Effector memory CD4-positive, alpha-beta T cell (primary cell): ENCODE measurements at places on chromosomes 6 and 20.

- no peak for DNase-seq
These were observed 45.6 kb upstream of the RAB23 start for GRCh38 chr6:57267586-57268293.

DNA sequence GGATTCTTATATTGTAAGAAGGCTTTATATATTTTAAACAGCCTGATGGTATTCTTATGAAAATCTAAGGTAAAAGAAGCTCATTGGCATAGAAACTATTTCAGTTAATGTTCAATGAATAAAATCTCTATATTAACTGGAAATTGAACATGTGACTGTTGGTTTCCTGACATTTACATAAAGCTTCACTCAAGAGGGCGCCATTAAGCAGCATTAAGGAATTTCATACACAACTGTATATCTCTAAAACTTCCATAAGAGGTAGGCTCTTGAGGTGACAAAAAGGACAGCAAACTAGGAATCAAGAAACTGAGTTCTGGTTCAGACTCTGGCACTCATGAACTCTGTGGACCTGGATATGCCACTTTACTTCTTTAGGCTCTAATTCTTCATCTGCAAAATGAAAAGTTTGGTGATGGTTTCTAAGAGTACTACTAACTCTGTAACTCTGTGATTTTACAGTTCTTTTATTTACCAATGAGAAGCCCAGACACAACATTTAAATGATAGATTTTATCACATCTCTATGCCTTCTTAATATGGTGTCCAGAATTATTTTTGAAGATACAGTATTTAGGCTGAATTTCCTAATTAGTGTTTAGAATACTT, 147.5 kb downstream of the FLRT3 start:
- no peak for DNase-seq

- DNase-seq: no peak
These were observed 121.1 kb downstream of the PDE7B start for GRCh38 chr6:135972586-135972985.

- DNase-seq: no peak
These were observed 8.2 kb downstream of the TRAF3IP2 start for GRCh38 chr6:111597291-111598086.

- no peak for DNase-seq
These were observed 24.2 kb downstream of the PRDM1 start for GRCh38 chr6:106110164-106110826.

- no peak for DNase-seq
These were observed 16.5 kb downstream of the MDFI start for GRCh38 chr6:41654698-41655151.

- no peak for DNase-seq
These were observed 867 bp upstream of the AKAP7 start for GRCh38 chr6:131134220-131134979.

GRCh38 chr6:88238065-88238464, 71.9 kb upstream of the CNR1 start:
- DNase-seq: no peak

- no peak for DNase-seq
These were observed 37.6 kb upstream of the LYRM2 start for GRCh38 chr6:89675949-89676748.

GRCh38 chr6:32790306-32790705, 26.5 kb downstream of the HLA-DOB start:
- no peak for DNase-seq

- DNase-seq: no peak
These were observed 234.4 kb upstream of the HSF2 start for GRCh38 chr6:122165014-122165413.

DNA sequence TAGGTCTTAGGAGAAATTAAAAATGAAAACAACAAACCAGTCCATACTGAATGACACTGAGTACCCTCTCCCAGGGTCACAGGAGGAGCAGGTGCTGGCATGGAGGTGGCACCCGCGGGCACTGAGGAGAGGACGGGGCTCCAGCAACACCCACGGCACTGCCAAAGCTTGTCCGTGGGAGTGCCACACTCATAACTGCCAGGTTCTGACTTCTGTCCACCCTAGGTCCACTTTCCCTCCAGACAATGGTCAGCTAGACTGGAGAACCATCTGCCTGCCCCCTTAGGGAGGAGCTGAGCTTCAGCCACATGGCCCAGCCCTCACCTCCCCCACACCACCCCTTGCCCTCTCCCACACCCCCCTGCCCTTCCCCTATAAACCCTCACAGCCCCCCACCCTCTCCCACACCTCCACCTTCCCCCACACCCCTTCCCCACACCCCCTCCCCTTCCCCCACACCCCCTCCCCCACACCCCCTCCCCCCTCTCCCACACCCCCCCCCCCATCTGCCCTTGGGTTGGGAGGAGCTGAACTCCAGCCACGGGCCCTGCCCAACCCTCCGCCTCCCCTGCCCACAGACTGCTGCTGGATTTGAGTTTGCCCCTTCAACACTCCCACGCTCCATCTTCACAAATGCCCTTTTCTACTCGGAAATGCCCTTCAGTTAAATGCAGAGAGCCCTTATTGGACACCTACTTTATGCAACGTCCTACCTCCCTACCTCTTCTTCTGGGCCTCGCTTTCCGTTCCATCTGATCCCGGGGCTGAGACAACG, 129.6 kb downstream of the TAF4 start:
- DNase-seq: no peak

GRCh38 chr6:13487122-13488014, at the start of gene GFOD1:
TSS of gene GFOD1 (minus strand) at chr6:13487600. CDS start at chr6:13486890, 710 bp downstream.
- DNase-seq: peak; percentile 49

GRCh38 chr6:121443971-121444541, 8.6 kb downstream of the GJA1 start:
- DNase-seq: no peak

DNA sequence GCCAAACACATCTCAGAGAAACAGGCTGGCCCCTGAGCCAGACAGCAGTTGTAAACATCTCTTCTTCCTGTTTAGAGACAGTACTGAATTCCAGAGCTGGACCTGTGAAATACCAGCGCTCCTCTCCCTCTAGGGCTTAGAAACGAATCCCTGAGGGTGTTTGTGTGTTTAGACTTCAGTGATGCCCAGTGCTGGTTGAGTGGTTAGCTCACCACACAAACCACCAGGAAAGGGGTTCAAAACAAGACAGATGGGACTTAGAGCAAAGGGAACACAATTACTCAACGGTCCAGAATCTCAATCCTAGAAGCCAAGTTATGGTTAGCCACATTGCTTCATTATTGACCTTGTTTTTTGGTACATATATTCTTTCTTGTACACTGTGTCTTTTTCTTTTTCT, 108.7 kb upstream of the TMEM170B start:
- DNase-seq: no peak

GRCh38 chr6:160430203-160430602, 82.0 kb downstream of the SLC22A3 start:
- DNase-seq: no peak

DNA sequence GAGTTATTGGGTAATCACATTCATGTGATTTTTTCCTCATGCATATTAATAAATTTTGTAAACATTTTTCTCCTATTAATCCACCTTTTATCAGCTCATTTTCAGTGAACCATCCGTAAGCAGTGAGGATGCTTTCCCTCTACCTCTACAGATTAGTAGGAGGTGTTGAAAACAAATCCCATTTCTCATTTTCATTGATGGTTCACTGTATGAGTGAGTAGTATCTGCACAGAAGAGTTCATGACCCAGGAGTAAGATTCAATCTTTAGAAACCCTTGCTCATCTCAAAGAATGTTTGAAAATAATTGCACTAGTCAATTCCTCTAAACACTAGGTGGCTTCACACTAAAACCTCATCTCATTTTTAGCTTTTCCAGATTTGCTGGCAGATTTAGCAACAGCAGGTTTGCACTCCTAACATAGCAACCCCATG, 440.0 kb downstream of the HAO1 start:
- DNase-seq: no peak

DNA sequence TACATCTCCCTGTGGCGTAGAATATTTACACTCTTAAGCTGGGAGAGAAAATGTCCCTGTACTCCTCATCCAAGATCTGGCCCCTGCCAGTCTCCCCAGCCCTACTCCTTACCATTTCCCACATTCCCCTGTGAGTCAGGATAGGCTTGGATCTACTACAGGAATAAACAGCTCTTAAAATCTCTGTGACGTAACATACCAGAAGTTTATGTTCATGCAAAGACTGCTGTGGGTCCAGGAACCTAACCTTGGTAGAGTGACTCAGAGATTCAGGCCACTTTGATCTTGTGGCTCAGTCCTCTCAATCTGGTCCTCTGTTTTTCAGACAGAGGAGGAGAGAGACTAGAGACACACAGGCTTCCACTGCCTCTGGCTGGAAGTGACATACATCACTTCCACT, 38.5 kb upstream of the GPR6 start:
- no peak for DNase-seq

GRCh38 chr20:23021541-23021940, 13.6 kb upstream of the SSTR4 start:
- DNase-seq: no peak

DNA sequence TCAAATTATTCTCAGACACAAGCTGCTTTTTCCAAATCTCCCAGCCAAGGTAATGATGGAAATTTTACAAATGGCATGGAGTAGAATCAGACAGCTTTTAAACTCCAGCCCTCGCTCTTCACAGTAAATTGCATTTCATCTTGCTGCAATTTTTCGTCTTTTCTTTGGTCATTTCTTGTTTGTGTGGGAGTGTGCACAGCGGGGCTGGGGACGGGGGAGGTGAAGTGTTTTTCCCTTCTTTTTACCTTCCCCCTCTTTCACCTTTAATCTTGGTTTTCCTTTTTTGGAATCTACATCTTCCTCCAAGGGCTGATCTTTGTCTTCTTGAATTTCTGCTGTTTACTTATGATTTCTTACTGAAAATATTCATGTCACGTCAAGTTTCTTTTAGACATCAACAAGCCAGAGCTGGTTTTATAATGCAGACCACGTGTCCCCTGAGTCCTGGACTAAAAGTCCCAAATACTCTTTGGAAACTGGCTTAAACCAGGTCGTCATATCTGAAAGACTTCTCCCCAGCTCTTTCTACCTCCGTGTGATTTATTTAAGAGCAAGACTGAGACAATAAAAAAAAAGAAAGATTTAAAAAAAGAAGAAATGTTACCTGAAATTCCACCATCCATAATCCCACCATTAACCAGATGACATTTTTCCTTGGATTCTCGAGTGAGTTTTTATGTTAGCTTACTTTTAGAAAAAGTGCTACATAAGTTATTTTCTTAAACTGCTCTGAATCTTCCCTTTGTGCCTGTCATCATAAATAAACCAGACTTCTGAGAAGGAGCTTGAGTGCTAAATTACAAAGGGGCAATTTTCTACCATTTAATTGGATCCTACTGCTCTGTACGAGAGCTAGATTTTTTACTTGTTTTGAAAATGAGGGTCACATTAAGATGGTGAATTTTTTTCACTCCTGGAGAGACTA, 52.0 kb downstream of the MAP3K5 start:
- no peak for DNase-seq

DNA sequence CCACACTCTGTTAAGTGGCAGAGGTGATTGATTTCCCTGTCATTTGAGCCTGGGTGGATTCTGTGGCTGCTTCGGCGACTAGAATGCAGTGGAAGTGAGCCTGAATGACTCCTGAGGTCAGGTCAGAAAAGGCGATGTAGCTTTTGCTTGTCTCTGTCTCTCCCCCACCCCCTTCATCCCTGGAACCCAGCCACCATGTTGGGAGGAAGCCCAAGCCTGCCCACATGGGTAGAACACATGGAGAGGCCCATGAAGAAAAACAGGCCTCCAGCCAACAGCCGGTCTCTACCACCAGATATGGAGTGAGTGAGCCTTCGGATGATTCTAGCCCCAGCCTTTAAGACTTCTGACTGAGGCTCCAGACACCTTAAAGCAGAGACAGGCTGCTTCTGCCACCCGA, 181.0 kb downstream of the TFAP2C start:
- no peak for DNase-seq

DNA sequence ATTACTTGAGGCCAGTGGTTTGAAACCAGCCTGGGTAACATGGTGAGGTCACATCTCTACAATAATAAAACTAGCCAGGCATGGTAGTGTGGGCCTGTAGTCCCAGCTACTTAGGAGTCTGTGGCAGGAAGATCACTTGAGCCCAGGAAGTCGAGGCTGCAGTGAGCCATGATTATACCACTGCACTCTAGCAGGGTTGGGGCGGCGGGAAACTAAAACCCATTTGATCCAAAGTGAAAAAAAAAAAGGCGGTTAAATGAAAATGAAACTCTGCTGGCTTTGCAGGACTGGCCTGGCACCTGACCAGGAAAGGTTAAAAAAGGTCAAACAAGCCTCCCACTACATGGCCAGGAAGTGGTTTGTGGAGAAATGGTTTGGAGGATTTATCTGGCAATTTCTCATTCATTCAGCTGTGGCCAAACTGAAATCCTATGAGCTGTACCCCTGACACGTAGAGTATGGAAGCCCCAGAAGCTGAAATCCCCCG, 36.6 kb downstream of the MTRES1 start:
- no peak for DNase-seq

DNA sequence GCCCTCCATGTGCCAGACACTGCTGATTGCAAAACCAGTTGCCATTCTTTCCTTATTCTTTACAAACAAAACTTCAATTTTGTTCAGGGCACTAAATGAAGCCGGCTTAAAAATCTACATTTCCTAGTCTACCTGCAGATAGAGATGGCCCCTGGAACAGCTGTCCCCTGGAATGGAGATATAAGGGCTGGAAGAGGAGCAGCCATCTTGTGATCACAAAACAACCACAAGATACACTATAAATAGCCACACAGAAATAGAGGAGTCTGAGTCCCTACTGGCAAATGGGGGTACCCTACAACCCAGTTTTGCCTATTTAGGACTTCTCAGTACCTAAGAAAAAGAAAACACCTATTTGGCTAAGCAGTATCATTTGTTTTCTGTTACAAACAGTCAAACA, 115.9 kb upstream of the BEND6 start:
- DNase-seq: no peak

DNA sequence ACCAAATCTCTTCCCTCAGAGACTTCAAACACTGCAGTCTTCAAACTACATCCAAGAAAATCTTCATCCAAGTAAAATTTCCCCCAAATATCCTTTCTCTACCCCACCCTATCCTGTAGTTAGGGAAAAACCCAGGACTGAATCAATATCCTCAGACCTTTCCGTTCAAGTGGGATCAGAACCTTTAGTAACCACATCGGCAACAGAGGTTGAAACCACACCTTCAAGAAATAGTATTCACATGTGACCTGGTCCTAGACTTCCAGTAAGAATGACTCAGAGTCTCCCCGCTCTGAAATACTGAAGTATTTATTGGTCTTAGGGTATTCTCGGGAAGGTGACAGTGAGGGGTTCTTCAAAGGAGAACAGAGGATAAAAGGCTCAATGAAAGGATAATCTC, 8.7 kb downstream of the HLA-DPA1 start:
- DNase-seq: no peak
